ENCODE measurements at places on chromosomes 1 and 21.
A peak's percentile ranks its signal among the peaks of the same experiment; 100 is the strongest.

GRCh38 chr1:59368008-59368670, 71.2 kb downstream of the FGGY start:
- DNase-seq: peak; percentile 10

DNA sequence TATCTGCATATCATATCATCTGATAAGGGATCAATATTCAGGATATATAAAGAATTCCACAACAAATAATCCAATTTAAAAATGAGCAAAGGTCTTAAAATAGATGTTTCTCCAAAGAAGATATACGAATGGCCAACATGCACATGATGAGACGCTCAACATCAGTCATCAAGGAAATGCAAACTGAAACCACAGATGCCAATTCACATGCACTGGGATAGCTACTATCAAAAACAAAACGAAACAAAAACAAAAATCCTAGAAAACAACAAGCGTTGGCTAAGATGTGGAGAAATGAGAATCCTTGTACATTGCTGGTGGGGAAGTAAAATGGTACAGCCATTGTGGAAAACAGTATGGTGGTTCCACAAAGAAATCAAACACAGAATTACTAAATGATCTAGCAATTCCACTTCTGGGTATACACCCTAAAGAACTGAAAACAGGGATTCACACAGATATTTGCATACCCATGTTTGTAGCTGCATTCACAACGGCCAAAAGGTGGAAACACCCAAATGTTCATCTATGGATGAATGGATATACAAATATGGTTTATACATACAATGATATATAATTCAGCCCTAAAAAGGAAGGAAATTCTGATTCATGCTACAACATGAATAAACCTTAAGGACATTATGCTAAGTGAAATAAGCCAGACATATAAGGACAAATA, 79.4 kb downstream of the PCSK9 start:
- DNase-seq: no peak

DNA sequence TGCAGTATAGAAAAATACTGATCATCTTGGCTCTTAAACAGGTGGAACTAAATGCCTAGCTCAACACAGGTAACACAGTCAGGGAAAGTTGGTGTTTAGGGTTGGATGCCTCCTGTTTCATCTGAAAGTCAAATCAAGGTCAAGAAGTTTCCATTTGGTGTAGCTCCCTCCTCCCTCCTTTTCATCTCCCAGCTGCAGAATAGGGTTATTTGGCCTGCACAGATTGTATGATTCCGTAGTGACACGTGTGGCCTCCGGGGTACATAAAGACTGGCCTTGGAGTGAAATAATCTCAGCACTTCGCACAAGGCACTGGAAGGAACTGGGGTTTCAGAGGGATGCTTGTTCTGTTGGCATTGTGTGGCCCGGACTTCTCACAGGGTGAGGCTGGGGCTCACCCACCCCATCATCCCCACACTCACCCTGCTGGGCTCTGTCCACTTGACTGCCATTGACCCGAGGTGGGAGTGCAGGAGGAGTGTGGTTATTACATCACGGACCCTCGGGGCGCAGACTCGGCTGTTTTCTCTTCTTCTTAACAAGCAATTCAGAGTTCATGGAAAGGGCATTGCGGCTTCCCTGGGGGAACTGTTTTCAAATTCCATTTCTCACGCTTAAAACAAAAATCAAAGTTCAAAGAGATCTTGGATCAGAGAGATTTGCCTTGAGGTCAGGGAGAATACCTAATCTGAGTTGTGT, 18.4 kb downstream of the IGSF5 start:
- DNase-seq: peak; percentile 19

DNA sequence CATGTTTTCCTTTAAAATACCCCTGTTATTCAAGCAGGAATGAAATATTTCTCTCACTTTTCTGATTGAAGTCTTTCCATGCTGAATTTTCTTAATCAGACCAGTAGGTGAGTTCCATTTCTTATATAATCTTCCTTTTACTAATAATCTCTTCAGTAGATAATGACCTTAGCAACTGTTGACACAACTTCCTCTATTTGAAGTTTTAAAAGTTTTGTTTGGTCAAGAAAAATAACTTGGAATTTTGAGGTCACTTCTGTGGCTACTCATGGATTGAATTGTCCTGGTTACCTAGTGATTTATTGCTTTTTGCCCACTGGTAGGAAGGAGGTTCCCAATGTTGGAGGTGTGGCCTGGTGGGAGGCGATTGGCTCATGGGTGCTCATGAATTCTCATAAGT, 70.6 kb upstream of the PAXBP1 start:
- DNase-seq: no peak

DNA sequence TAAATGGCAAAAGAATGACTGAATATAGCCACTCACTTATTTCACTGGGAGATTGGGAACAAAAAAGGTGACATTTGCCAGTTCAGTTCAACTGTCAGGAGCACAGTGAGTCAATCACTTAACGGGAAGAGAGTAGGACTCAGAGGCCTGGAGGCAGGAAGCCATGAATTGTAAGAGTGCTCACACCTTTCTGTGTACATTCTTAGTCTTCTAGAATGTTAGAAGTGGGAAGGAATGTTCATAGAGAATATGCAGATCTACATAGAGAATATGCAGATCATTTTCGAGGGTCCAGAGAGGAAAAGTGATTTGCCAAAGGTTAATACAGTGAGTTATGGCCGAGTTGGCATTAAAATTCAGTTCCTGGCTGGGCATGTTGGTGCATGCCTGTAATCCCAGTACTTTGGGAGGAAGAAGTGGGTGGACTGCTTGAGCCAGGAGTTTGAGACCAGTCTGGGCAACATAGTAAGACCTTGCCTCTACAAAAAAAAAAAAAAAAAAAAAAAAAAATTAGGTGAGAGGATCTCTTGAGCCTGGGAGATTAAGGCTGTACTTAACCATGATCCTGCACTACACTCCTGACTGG, 8.3 kb downstream of the IL20 start:
- DNase-seq: no peak

DNA sequence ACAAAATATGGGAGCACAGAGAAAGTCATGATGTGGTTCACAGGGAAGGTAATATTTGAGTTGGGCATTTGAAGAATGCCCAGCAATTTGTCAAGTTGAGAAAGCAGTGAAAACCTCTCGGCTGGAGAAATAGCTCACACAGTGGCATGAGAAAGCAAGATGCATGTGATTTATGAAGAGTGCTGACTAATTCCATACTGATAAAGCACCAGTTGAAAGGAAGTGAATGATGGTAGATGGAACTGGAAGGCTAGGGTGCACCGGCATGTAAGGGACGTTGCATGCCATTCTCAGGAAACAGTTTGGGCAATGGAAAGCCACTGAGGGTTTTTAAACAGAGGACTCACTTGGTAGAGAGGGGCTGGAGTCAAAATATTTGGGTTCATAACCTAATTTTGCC, 53.5 kb upstream of the MTF2 start:
- DNase-seq: no peak

DNA sequence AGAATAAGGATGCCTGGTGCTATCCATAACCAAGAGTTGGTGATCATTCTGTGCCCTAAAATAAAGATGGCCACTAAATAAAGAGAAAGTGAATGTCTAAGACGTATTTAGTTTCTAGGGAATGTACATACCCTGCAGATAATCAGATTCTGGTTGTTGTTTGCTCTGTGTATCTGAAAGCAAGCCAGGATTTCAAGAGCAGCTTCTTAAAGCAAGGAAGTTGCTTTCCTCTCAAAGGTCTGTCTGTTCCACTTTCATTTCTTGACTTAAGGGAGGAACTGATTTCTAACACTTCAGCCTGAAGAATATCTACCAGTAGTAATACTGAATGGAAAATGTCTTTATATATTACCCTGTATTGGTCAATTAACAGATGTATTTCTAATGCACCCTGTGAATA, 88.8 kb downstream of the KIF1B start:
- no peak for DNase-seq

DNA sequence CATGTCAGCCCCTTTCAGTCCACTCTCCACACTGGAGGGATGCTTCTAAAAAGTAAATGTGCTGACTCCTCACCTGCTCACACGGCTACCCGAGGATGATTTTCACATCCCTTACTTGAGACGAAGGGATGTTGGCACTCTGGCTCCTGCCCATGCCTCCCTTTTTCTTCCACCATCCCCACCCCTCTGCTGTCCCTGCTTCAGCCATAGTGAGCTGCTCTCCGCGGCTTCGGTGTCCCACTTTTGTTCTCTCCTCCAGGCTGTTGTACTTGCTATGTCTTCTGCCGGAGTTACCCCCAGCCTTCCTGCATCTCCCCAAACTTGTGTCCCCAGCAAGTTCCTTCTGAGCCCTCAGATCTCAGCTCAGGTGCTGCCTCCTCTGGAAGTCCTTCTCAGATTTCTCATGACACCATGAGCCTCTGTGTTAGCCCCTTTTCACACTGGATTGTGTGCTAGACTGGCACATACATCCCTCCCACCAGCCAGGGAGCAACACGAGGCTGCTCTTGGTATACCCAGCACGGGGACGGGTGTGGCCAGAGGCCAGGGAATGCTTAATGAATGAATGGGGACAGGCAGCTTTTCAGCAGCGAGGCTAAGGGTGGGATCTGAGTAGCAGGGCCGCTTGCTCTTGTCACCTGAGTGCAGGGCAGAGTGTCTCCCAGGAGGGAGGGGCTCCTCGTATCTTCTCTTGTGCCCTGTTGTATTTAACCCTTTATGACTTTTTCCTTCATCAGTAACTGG, 1.3 kb downstream of the ACOT11 start:
- no peak for DNase-seq

GRCh38 chr1:1858382-1859086, 32.4 kb downstream of the GNB1 start:
- DNase-seq: peak; percentile 48

DNA sequence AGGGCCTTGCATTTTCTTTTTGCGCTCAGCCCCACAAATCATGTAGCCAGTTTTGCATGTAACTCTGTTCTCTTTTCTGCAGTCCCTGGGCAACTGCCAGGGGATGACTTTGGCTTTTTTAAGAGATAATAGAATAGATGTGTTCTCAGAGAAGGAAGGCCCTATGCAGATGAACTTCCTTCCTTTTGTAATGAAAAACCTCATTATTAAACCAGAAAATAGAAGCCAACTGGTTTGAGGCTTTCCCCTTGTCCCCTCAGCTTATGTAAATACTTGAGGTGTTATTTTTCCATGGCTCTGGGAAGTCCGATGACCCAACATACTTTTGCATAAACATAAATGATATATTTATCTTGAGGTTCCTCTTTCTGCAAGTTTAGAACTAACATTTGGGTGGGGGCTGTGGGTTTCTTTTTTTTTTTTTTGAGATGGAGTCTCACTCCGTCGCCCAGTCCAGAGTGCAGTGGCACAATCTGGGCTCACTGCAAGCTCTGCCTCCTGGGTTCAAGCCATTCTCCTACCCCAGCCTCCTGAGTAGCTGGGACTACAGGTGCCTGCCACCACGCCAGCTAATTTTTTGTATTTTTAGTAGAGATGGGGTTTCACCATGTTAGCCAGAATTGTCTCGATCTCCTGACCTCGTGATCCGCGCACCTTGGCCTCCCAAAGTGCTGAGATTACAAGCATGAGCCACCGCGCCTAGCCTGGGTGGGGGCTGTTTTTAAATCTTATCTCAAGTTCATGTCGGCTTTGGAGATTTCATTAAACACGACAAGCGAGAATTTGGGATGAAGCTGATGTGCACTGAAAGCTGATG, 14.4 kb upstream of the FCRL5 start:
- DNase-seq: no peak

DNA sequence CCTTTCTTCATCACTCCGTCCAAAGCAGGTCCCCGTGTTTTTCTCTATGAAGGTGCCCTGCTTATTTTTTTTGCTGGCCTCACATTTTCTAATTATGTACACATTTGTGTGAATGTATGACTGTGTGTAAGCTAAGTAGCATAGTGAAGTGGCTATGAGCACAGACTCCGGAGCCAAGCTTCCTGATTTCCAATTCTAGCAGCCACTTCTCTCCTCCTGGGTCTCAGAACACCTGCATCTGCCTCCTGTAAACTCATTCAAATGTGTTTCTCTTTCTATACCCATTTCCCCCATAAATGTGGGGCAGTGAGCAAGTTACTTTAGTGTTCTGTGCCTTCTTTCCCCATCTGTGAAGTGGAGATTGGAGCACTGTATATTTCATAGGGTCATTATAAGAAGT, 2.1 kb downstream of the SLAMF6 start:
- no peak for DNase-seq

DNA sequence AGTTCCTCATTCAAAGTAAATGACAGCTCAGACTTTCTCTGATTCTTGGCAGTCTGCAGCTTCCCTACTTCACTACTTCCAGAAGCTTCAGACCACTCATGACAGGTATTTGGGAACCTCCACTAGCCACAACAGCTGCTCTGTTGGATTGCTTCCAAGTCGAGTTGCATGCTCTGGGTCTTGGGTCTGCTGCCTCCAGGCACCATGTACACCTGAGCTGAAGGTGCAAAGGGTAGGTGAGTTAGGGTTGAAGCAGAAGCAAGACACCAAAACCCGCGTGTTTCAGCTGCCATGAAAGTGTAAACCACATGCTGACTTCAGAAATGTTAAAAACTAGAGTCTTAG, 62.7 kb downstream of the ZNF684 start:
- no peak for DNase-seq

- DNase-seq: no peak
Observed at GRCh38 chr1:42848823-42849537, 2.6 kb downstream of the ZNF691 start.

- DNase-seq: no peak
Observed at GRCh38 chr1:1591452-1591851, 8.5 kb downstream of the FNDC10 start.

DNA sequence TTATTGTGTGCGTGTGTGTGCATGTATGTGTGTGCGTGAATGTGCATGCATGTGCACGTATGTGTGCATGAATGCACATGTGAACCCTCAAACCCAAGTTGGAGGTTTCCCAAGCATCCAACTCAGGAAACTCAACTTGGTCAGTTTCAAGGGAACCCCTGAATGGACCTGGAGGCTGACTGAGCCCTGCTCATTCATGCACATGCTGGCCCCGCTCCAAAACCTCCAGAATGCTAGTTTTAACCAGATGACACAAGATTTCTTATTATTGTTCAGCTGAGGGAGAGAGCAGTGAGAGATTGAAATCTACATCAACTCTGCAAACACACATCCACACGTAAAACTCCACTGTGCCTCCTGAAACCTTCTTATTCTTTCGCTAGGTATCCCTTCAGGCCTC, 104.4 kb downstream of the OMA1 start:
- peak; percentile 19 for DNase-seq

All from retinal pigment epithelial cell (primary cell).